A172 (cell line): ENCODE measurements at places on chromosomes 16 and 17.

- no peak for DNase-seq
These were observed 50.5 kb downstream of the DYNLRB2 start for GRCh38 chr16:80591071-80591915.

DNA sequence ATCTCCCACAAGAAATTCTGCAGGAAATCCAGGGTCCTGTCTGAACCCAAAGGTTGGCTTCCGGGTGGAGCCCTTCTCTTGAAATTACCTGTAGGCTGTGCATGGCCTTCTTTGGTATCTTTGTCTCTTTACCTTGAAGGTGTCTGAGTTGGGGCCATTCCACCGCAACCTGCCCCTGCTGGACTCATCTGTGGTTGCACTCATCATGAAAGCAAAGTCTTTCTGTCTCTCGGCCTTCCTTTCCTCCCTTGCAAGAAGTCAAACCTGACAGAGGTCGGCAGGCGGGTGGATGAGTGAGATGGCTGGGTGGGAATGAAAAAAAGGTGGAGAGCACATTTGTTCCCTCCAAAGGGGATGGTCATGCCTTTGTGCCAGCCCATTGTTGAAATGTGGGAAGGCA lies 25.1 kb downstream of the SALL1 start:
- DNase-seq: no peak

DNA sequence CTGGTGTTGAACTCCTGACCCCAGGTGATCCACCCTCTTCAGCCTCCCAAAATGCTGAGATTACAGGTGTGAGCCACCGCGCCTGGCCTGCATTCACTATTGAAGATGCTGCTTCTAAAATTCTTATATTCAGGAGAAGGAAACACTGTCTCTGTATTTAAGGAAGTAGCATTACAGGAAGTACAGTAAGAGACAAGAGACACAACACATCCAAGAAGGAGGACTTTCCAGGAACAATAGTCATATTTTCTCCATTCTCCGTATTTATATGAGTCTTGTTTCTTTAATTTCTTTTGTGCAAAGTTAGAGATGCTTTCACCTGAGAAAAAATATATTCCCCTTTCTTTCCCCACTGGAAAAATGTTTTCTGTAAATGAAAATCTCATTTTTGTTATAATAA lies 18.3 kb upstream of the ABCA3 start:
- no peak for DNase-seq

DNA sequence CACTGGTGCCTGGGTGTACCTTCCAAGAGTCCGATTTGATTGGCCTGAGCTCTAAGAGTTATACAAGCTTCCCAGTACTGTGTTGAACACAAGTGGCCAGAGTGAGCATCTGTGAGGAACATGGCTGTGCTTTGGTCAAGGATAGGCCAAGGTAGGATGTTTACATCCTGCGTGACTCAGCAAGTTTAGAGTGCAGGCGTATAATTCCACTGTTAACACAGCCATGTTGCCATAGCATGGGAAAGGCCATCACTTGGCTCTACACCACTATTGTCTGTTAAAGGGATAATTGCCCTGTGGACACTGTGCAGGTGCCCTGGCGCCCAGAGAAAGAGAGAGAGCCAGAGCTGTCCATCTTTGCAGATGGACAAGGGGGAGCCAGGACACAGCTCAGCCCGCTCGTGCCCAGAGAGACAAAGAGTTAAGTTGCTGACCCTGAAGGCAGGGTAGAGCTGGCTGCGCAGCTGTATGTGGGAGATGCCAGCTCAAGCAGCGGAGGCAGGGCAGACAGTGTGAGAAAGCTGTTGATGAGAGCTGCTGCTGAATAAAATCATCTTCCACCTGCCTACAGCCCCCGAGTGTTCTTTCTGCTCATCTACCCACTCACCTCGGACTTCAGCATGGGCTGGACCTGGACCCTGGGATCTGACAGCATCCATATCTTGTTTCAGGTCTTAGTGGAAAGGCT lies 11.7 kb downstream of the CFAP52 start:
- DNase-seq: no peak

GRCh38 chr16:14486520-14487303 lies 143.3 kb downstream of the PARN start:
- DNase-seq: peak; percentile 96

- DNase-seq: no peak
These were observed 7.1 kb upstream of the PAM16 start for GRCh38 chr16:4358236-4358635.

GRCh38 chr16:51035110-51035498 lies 116.0 kb downstream of the SALL1 start:
- DNase-seq: peak; percentile 8

- DNase-seq: no peak
These were observed 1357.4 kb upstream of the GOT2 start for GRCh38 chr16:60091529-60091928.

DNA sequence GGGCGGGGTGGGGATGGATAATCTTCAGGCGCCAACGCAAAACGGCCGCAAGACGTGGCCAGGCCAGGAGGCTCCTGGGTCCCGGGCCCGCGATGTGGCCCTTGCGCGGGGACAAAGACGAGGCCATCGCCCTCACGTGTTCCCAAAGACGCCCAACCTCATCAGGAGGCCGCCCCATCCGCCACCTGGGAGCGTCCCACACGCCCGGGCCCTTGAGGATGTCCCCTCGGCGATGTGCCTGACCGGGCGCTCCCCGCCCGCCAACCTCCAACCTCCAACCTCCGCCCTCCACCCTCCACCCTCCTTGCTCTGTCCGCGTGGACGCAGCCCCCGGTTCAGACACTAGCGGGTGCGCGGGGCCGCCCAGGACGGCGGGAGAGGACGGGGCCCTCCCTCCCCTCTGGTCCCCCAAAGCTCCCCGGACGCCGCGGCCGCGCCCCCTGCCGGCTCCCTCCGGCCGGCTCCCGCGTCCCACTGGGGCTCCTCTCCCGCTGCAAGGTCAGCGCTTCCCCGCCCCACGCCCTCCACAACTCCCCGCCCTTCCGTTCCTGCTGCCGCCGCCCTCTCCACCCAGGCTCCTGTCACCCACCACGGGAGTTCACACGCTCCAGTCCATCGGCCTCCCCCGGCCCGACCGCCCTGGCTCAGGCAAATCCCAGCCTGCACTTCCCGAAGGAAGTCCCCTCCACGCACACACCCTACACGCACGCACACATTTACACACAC lies 250.8 kb upstream of the RPL38 start:
- DNase-seq: no peak

DNA sequence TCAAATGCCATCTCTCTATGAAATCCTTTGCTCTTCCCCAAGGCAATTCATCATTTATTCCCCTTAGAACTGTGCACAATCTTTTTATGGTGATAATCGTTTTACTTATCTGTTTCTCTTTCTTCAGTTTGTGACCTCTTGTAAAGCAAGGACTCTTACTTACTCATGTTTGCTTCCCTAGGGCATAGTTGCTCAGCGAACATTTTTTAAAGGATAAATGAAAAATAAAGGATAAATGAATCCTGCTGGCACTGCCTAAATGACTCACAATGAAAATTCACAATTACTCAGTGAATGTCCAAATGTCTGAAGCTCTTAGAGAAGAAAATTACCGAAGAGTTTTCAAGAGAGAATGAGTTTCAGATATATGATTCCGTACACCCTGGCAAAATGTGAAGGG lies 671.7 kb downstream of the CDH11 start:
- DNase-seq: no peak

DNA sequence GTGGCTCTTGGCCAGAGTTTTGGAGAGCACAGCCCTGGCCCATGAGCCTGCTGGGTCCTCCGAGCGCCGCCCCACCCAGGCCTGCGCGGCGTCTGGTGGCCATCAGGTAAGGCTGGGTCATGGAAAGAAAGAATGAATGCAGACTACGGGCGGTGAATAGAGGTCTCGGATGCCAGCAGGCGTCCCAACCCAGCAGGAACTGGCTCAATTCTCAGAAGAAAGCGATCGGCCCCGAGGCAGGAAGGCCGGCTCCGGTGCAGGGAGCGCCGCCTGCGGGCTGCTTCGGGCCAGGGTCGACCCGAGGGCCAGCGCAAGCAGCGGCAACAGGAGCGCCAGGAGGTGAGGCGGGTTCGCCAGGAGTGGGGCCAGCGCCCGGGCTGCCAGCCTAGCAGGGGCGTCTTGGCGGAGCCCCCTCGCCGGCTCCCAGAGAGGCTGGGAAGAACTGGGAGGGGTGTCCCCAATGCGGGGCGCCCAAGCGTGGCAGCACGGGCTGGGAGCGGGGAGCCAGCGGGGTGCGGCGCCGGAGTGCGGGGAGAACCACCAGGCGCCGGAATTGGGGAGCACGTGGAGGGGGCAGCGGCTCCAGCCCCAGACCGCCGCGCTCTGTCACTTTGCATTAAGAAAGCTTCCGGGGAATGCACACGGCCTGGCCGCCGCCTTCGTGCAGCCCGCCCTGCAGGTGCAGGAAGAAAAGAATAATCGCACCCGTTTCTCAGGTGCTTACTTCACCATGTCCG lies 7.1 kb upstream of the TMC5 start:
- DNase-seq: no peak

DNA sequence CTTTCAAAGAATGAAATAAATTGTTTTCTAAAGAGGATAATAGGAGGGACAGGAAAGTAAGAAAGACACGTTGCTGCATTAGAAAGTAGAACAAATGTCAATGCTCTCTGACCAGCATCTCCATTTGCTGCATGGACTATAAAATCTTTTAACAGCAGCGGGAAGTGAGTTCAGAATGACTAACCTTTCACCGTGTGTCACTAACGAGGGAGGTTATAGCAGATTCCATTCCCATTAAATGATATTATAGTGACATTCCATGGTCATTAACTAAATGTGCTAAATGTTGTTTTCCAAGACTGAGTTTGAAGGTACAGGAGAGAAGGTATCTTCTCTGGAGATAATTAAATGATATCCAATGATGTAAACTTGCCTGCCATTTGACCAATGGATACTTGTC lies 127.1 kb upstream of the HS3ST3A1 start:
- DNase-seq: peak; percentile 81

GRCh38 chr16:64287655-64288528 lies 834.0 kb downstream of the CDH11 start:
- no peak for DNase-seq
